ENCODE measurements at places on chromosomes 3 and 15. TPM values are rescaled to one million over a fixed set of nuclear protein-coding genes. Genes with fewer than 3 reads are reported as not detected.

The P2RY1 gene
- total RNA-seq, result 5.0 TPM

DNA sequence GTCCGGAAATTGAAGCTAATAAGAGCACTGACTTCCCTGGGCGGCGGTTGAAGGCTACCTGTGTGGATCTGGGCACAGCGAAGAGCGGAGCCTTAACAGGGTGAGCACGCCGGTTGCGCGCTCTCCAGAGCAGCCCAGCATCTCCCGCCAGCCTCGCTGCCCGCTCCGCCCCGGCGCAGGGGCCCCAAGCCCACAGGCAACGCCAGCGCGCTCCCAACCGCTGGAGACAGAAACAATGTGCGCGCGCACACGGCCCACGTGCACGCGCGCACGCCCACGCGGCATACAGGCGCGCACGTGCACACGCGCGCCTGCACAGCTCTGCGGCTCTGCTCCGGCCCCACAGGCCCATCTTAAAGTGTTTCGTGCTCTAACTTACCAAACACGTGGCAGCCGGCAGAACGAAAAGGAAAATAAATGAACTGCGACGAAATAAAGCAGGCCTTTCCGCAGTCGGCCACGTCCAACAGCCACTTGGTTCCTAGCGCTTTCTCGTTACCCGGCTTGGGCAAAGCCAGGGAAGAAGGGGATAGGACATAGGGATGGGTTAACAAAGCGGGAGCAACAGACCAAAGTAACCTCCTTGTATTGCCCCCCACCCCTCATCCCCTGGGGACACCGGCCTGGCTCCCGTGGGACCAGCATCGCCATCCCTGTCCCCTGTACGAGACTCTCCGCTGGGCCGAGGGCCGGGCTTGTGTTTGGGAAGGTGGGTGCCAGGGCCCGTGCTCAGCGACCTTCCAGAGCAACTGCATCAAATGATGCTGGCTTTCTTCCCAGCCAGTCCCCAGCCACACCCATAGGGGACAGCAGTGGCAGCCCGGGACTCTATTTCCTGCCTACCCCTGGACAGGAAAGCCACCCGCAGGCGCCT lies 203.7 kb downstream of the ABHD5 start:
- no peak for DNase-seq

GRCh38 chr3:114155370-114155821 lies 23.5 kb downstream of the DRD3 start:
- no peak for DNase-seq

The ISLR2 gene
- total RNA-seq, result not detected

The CEMIP gene
- total RNA-seq, result 1.2 TPM

- no peak for DNase-seq
These were observed 7.6 kb upstream of the SRGAP3 start for GRCh38 chr3:9257092-9257491.

The CPN2 gene
- not detected for total RNA-seq

DNA sequence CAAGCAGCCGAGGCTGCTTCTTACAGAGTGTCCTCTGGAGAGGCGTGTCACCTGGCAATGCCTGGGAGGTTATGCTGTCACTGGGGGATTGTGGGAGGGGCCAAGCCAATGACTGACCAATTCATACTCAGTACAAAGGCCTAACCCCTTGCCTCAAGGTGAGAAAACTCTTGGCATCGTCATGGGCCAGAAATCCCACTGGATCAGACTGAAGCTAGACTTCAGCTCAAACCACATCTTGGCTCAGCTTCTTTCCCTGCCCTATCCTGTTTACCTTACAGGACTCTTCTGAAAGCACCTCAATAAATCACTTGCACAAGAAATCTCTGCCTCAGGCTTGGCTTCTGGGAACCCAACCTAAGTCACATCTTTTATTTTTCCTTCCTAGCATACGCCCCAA lies 9.5 kb downstream of the ANAPC13 start:
- DNase-seq, result no peak

GRCh38 chr3:68424796-68425460 lies 507.4 kb downstream of the TAFA4 start:
- no peak for DNase-seq

The RASGRP1 gene
- total RNA-seq, result 2.6 TPM

The DPPA2 gene
- total RNA-seq, result not detected

The SNTN gene
- not detected for total RNA-seq

The TBC1D21 gene
- not detected for total RNA-seq

GRCh38 chr15:101320501-101321052 lies 25.5 kb upstream of the SNRPA1 start:
- no peak for DNase-seq

- no peak for DNase-seq
These were observed 9.9 kb downstream of the GRM2 start for GRCh38 chr3:51716805-51717204.
